ENCODE measurements at places on chromosomes 16 and 17.

GRCh38 chr17:14204084-14204483, 32.6 kb downstream of the CDRT15 start:
- no peak for DNase-seq

DNA sequence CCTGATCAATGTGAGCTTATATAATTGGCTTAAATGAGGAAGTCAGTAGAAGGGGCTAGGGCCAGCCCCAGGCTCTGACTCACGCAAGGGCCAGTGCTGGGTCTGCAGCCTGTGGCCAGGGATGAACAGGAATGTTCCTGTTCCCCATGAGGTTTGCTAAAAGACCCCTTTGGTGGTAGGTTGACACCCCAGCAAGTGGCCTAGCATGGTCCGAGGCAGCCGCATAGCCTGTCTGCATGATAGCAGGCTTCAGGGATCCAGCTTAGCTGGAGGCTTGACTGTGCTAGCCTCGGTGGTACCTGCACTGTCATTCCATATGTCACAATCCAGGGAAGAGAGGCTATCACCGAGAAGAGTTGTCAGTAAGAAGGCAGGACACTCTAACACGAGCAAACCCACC, 23.5 kb downstream of the TRIM25 start:
- DNase-seq, result no peak

- DNase-seq, result peak; percentile 89
These were observed at the start of gene RND2 for GRCh38 chr17:43024407-43025289. Gene RND2 (plus strand): TSS chr17:43025231. CDS start chr17:43025348, 117 bp downstream.

DNA sequence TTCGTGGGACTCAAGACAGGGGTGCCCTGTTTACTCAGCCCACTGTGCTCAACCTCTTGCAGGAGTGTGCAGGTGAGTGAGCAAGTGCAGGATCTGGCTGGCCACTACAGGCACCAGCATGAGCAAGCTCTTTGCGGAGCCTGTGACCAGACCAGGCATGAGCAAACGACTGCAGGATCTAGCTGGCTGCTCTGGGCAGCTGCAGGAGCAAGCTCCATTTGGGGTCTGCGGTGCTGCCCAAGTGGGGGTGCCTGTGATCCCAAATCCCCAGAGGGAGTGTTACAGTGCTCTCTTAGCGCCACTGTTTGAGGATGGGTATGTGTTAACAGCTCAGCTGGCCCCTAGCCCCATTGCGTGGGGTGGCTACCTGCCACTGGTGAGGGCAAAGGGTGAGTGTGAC, 2.4 kb downstream of the USP6 start:
- peak; percentile 18 for DNase-seq

- peak; percentile 44 for DNase-seq
These were observed 23.1 kb downstream of the KDM8 start for GRCh38 chr16:27226476-27226875.

DNA sequence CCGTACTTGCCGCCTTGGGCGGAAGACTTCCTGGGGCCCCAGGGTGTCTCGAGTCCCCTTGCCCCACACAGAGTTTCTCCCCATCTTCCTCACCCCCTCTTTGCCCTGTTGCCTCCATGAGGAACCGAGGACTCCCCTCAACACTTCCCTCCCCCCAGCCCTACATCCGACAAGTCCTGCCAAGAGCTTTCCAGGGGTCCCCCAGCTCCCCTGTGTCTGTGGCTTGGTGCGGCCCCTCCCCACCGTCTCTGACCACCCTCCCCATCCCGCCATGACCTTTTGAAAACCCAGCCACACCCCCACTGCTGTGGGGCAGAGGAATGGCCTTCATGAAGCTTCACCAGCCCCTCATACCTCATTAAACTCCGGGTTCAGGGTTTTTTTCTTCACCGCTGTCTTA, 11.4 kb downstream of the SCGB1C2 start:
- peak; percentile 21 for DNase-seq

DNA sequence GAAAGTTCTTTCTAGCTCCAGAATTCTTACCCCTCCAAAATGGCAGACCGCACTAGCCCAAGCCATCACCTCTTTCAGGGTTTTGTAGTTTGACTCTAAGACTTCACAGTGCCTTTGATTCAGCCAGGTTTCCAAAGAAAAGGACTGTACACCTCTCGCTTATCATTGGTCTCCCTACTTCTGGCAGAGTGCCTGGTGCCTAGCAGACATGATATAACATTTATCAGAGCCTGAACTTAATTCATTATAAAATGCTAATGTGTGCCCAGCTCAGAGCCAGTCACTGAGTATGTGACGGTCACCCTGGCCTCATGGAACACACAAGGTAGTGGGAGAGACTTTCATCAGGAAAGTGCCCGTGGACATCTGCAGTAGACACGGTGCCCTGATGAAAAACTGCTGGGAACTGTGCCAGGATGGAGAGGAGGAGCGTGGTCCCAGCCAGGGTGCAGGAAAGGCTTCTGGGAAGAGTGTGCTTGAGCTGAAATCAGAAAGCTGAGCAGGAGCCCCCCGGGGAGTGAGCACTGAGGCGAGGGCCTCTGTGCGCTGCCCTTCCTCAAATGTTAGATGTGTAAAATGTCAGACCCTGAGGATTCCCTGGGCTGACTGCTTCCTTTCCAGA, 34.3 kb upstream of the LGALS9 start:
- DNase-seq, result no peak

All from lower lobe of right lung (tissue), 2 donors.